ENCODE measurements at places on chromosomes 16 and 17.

GRCh38 chr17:30225919-30226553, 9.5 kb downstream of the SLC6A4 start:
- DNase-seq = no peak

- no peak for DNase-seq
Measured at GRCh38 chr17:79338604-79339003, 264.0 kb downstream of the ENGASE start.

- no peak for DNase-seq
Measured at GRCh38 chr16:17304106-17304490, 166.7 kb downstream of the XYLT1 start.

DNA sequence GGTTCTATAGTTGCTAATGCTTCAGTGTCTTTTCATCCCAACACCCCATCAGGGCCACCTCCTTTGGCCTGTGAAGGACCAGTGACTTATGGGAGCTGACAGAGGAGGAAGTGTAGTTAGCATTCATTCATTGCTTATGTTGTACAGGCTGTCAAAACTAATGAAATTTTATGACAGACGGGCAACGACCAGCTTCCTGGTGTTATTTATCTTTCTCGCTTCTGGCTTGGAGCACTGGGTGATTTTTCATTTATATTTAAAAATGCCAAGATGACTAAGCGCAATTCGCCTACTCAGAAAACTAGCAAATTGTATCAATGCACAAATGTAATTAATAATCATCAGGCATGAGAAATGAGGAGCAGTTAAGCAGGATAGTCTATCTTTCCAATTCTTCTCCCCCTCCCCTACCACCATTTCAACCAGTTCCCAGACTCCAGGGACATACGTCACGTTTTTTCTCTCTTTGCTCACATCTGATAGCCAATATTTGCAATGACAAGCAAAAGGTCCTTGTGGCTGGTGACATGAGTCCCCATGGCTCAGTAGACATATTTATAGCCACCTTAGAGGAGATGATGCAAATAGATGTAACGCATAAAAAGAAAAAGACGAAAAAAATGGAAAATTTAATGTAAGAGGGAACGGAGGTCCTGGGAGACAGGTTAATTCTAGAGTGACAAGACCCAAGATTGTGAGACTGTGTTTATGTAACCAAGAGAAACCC, 11.2 kb downstream of the CDRT15 start:
- DNase-seq = no peak

- peak; percentile 84 for DNase-seq
Measured at GRCh38 chr17:410543-411401, 58.2 kb upstream of the RPH3AL start.

GRCh38 chr17:79645022-79645776, 34.3 kb upstream of the RBFOX3 start:
- DNase-seq = no peak

DNA sequence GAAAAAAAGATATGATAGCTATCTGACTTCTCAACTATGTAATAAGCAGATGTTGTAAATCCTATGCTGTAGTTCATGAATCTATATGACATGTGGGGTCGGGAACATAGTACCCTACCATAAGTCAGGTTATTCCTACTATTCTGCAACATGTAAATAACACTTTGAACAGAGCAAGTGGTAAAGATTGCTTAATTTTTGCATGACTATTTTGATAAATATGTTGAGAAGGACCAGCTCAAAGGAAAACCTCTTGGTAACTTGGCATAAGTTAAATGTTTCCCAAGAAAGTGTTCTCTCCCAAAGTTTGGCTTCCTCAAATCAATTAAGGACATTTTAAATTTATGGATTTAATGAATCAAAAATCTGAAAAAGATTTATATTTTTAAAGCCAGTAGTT, 62.1 kb downstream of the ABHD15 start:
- DNase-seq = no peak

DNA sequence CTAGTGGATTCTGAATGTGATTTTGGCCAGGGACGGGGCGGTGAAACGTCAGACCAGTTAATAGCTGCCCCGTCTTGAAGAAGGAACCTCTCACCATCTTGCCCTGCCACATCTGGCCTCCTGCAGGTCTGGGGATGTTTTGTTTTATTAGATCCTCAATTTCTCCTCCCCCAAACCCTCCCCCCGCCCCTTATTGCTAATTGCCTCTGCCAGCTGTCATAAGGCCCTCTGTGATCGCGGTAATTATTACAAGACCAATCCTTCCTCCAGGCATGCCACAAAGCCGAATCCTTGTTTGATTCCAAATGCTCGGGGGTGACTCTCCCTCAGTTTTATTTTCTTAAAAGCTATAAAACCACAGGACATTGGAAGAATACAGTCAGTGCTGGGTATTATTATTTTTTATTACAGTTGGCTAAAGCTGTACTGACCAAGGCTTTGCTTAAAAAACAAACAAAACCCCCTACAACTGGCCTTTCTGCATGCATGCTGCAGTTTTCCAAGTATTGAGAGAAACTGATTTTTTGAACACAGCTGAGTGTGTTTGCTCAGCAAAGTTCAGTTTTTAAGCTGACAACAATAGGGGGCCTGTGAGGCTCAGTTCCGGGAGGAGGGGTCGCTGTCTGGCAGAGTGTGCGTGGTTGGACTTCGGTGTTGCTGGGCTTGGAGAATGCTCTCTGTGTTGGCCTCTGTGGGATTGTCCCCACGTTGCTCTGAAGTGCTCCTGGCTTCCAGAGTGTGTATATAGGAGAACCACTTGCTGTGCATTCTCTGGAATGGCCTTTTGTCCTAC, 1.7 kb downstream of the KSR1 start:
- no peak for DNase-seq

DNA sequence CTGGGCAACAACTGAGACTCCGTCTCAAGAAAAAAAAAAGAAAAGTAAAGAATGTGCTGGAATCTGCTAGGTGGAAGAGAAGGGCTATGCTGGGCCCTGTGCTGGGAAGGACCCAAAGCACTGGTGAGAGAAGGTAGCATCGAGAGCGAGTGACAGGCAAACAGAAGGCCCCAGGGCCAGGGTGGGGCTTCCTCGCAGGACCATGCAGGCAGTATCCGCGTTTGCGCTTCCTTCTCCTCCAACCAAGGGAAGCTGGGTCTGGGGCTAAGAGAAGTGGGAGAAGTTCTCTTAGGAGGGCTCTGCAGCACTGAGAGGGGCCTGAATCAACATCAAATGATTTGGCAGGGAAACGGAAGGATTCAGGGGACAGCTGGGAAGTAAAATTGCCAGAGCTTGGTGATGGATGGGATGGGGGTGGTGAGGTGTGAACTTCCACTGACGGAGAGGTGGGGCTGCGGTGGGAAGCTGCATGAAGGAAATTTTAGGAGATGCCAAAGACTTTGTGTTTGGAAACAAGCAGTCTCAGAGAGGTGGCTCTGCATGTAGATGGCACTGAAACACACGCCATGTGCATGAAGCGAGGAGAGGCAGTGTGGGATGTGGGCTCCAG, 5.2 kb upstream of the ECI1 start:
- DNase-seq = no peak

- DNase-seq = peak; percentile 67
Measured at GRCh38 chr16:84647828-84648594, at the start of gene KLHL36. KLHL36 (plus strand) TSS chr16:84648511; CDS start chr16:84650868, 2,357 bp downstream.

DNA sequence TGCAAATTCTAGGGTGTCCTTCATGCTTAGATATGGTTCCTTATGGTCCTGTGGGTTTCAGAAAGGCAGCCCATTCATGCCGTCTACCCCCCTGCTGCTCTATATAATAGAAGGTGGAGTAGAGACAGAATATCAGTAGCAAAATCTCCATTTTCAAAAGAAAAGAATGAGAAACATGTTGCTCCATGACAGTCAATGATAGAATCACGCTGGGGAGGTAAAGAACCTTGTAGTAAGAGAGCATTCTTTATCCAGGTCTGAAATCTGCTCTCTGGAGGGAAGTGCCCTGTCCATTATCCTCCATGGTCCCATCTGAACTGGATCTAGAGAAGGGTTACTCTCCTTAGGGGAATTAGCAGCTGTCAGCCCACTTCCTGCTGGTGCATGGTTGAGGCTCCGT, 272.8 kb downstream of the WWOX start:
- DNase-seq = no peak

DNA sequence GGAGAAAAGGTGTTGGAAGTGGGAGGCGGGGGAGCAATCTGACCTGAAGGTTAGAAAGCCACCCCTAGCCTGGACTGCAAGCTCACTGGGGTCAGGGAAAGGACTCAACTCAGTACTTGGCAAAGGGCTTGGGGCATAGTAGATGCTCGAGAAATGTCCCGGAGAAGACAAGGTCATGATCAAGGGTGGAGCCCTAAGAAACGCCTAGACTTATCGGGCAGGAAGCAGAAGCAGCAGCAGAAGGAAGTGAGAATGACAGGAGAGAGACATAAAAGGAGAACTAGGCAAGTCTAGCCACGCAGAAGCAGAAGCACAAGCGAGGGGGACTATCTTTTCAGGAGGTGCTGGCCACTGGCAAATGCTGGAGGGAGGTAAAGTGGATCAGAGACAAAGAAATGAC, 10.2 kb downstream of the COTL1 start:
- DNase-seq = no peak

- no peak for DNase-seq
Measured at GRCh38 chr16:78761427-78761826, 662.0 kb downstream of the WWOX start.

DNA sequence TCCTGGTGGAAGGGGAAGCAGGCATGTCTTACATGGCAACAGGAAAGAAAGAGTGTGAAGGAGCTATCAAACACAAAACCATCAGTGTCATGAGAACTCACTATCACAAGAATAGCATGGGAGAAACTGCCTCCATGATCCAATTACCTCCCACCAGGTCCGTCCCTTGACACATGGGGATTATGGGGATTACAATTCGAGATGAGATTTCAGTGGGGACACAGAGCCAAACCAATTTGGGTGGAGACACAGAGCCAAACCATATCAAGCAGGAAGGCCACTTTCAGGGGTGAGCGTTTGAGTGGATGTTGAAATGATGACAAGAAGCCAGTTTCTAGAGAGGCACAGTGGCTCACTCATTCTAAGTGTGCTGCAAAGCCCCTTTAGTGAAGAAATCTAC, 143.8 kb downstream of the CPPED1 start:
- no peak for DNase-seq

GRCh38 chr17:3692346-3692745, 3.6 kb downstream of the P2RX5 start:
- DNase-seq = no peak

DNA sequence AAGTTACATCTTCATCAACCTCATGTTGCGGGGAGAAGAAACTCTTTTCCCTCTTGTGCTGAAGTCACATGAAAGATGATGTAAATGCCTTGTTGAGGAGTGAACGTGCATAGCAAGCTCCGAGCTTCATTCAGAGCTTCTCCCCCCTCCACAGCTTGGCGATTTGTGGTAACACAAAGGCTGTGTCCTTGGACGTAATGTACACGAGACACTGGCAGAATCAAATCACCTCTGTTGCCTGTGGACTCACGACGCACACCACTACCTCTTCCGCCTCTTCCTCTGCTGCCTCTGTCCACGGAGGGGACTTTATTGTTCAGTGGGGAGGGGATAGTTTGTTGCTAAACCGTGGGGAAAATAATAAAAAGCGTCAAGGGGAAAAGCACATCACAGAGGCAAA, 54.9 kb upstream of the CHMP6 start:
- no peak for DNase-seq

DNA sequence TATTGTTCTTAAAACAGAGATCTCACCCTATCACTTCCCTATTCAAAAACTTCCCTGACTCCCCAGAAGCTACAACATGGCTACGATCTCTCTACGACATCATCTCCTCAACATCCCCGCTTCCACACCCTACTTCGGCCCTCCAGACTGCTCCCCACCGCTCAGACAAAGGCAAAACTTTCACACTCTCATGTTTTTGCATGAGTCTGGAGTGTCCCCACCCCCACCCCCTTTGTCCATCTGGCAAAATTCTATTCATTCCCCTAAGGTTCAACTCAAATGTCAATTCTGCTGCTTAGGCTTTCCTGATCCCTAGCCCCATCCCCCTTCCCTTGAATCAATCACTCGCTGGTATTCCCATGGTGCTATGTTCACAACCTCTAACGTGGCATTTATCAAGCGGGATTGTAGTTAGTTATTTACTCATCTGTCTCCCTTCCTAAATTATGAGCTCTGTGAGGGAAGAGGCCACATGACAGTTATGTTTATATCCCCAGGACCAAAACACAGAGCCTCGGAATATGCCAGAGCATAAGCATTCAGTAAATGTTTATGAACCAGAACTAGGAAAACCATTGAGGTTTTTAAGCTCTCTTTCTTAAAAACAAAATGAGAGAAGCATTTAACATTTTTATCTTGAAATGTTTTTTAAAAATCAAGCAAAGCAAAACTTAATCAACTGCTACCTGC, 55.9 kb downstream of the STX8 start:
- no peak for DNase-seq

GRCh38 chr16:75026892-75027391, 28.1 kb downstream of the ZNRF1 start:
- DNase-seq = no peak

- DNase-seq = no peak
Measured at GRCh38 chr16:24308200-24308599, 52.1 kb downstream of the CACNG3 start.

DNA sequence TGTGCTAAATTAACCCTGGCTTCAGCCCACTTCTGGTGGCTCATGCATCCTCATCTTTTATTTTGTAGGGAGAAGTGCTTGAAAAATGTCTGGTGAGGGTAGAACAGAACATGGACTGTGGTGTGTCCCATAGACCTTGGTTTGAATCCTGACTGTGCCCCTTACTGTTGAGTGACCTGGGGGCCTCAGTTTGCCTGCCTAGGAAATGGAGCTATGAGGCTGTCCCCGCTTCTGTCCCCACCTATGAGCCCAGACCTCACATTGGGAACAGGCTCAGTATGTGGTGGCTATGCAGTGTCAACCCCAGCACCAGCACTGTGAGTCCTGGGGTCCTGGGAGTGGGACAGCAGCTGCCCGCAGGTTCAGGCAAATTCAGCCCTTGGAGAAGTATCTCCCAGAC, 186.3 kb upstream of the GSE1 start:
- peak; percentile 1 for DNase-seq

GRCh38 chr17:6660101-6660500, 8.5 kb downstream of the C17orf100 start:
- DNase-seq = no peak

GRCh38 chr16:7703672-7704071, 371.0 kb downstream of the RBFOX1 start:
- DNase-seq = no peak

GRCh38 chr16:66939366-66939765, 4.0 kb downstream of the CES2 start:
- no peak for DNase-seq

- no peak for DNase-seq
Measured at GRCh38 chr17:4672751-4673150, 31.2 kb downstream of the PELP1 start.

DNA sequence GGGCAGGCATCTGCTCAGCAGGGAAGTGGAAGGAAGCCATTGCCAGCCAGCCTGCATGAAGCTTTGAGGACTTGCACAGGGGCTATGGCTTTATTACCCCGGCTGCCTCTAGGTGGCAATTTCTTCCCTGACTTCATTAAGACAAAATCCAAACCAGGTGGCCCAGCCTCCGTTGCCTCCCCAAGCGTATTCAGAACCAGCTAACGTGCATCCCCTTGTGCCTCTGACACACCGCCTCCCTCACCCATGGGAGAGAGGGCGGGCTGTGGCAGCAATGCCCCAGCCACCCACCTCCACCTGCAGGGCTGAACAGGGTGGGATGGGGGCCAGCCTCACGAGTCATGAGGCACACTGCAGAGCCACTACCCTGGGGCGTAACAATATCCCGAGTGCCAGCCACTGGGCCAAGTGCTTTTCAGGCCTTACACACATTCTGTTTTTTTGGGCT, 6.8 kb downstream of the KIFC3 start:
- DNase-seq = peak; percentile 51

Measured in DND-41 (cell line).